Astrocyte of the spinal cord (primary cell): ENCODE measurements at places on chromosomes 4 and X.
A peak's percentile ranks its signal among the peaks of the same experiment; 100 is the strongest.

- peak; percentile 72 for DNase-seq
Observed at GRCh38 chr4:185708348-185708747, 103.6 kb downstream of the SORBS2 start.

- no peak for DNase-seq
Observed at GRCh38 chrX:80432863-80433262, 12.6 kb downstream of the TENT5D start.

DNA sequence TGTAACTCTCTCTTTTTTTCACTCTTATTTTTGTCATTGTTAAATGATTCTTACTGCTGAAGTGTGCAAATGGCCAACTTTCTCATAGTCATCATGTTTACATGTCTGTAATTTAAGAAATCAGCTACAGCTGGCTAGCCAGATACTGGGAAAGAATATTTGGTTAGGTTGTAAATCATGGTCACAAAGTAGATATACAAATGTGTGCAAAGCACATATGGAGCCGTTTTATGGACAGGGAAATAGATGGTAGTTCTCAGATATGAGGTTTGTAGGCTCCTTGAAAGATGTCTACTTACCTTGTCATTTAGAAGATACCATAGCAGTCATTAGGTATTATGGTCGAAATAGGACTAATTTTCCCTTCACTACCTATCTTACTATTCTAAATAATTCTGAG is 430.4 kb downstream of the ADGRL3 start:
- no peak for DNase-seq

- no peak for DNase-seq
Observed at GRCh38 chr4:86959588-86960500, 25.0 kb downstream of the AFF1 start.

- DNase-seq = no peak
Observed at GRCh38 chr4:70778888-70779422, 57.2 kb downstream of the RUFY3 start.

- DNase-seq = no peak
Observed at GRCh38 chr4:107616838-107617389, 103.1 kb downstream of the PAPSS1 start.

- no peak for DNase-seq
Observed at GRCh38 chr4:107265859-107266258, 229.7 kb upstream of the DKK2 start.
